NCI-H1105 (cell line): ENCODE measurements at places on chromosomes 3 and 15.

GRCh38 chr15:94290730-94291129 lies 59.4 kb downstream of the MCTP2 start:
- DNase-seq = no peak

GRCh38 chr15:26129852-26130251 lies 266.7 kb upstream of the ATP10A start:
- DNase-seq = no peak

DNA sequence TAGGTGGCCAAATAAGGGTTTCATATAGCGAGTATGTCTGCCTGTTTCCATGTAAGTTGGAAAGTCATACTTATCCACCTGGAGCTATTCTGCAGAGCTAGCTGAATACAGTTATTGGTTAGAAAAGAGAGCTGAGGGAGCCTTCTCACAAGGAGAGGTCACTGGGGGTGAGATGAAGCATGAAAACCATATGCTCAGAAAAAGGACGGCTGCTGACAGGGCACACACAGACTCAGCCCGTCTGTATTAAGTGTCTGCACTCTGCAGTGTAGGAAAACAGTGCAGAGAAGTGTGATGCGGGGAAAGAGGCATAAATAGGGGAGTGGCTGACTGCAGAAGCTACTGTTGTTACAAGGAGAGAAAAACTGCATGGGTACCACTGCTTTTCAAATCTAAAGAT lies 58.2 kb downstream of the C3orf70 start:
- DNase-seq = no peak

DNA sequence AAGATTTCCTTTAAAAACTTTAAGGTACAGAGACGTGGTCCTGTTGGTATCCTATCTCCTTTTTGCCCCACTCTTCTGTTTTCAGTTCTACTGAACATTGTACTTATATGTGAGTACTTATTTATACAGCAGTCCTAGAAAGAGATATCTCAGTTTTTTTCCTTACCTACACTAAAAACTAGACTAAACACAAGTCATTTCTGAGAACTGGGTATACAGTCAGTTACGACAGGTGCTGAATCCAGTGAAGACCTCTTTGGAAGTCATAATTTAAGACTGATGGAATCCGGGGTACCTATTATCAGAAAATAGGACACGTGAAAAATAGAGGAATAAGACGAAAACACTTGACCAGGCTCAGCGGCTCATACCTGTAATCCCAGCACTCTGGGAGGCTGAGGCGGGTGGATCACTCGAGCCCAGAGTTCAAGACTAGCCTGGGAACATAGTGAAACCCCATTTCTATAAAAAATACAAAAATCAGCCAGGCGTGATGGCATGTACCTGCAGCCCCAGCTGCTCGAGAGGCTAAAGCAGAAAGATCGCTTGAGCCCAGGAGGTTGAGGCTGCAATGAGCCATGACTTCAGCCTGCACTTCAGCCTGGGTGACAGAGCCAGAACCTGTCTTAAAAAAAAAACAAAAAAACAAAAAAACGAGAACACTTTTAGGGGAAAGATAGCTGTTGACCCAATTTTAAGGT lies 76.3 kb downstream of the KLHL25 start:
- DNase-seq = no peak

DNA sequence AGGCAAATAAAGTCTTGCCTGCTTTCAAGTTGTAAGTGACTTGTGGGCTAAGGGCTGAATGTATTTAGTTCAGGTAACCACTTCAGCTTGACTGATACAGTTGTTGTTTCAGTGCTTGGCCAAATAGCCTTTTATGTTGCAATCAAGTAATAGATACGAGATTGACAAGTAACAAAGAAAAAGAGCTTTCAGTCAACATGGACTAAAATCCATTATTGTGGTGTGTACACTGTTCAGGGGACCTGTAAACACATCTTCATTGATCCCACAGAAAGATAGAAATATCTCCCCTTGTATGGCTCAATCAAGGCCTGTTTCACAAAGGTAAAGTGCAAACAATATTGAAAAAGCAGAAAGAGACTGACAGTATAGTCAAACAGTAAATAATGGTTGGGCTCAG lies 224.8 kb upstream of the TMCO5A start:
- no peak for DNase-seq

GRCh38 chr3:97981886-97982285 lies 9.7 kb upstream of the RIOX2 start:
- DNase-seq = no peak

- DNase-seq = no peak
Observed at GRCh38 chr15:52673734-52674133, 5.5 kb downstream of the ATOSA start.

GRCh38 chr3:58581328-58582091 lies 4.3 kb upstream of the FAM107A start:
- DNase-seq = no peak

GRCh38 chr3:151015767-151016477 lies 43.4 kb upstream of the CLRN1 start:
- no peak for DNase-seq

- no peak for DNase-seq
Observed at GRCh38 chr15:34275721-34276120, 50.9 kb downstream of the EMC4 start.

DNA sequence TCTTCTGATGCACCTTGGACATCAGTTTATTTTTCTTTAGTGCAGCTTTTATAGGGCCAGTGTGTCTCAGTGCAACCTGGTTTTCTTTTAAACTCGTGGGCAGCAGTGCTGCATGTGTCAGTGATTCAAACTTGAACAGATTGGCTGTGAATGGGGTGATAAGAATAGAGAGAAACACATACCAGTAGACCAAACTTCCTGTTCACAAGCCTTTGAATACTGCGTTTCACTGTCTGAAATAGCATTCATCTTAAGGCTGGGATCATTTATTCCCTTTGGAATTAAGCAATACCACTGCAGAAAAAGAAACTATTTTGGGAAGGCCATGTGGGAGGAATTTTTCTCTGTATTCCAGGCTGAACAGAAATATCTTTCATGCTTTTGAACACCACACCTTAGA lies 51.7 kb downstream of the PHLDB2 start:
- no peak for DNase-seq

GRCh38 chr3:38657369-38657768 lies 7.9 kb upstream of the SCN5A start:
- DNase-seq = no peak

DNA sequence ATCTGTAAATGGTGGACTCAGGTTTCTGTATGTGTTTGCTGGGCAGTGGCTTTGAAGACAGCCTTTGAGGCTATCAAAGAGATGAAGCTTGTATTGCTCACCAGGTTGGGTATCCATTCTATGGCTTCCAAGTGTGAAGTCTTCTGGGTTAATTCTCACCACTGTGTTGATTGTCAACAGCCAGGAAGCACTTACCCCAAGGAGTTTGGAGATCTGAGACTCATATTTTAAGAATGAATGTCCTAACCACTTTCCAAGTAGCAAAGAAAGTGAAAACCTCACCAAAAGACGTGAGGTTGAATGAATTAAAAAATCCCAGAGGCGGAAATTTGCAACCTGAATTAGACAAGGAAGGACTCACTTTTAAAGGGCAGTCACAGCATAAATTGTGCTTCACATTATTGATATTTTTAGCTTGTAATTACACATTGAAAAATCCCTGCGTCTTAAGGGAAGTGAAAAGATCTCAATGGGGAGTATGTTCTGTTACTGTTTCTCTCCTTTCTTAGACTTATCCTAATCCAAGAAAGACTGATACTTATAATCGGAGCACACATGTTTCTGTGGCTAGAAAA lies 304.0 kb upstream of the TPRG1 start:
- no peak for DNase-seq

GRCh38 chr3:40550167-40550566 lies 25.4 kb downstream of the ZNF621 start:
- no peak for DNase-seq

- DNase-seq = no peak
Observed at GRCh38 chr15:66820481-66821176, 118.6 kb downstream of the SMAD6 start.

- DNase-seq = no peak
Observed at GRCh38 chr3:71384388-71384787, 199.1 kb downstream of the FOXP1 start.

DNA sequence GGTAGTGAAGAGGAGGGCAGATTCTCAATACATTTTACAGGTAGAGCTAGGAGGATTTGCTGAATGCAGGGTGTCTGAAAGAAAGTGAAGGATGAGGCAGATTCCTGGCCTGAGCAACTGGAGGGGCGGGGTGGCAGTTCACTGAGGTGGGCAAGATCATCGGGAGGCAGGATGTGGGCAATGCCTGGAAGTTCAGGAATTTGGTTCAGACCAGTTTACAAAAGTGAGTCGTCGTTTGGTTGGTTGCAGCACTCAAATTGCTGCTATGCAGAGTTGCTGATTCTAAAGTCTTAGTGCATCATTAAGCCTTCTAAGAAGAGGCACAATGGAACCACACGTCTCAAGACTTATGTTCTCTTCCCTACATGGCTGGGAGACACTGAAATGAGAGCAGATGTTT lies 134.0 kb downstream of the MFSD1 start:
- no peak for DNase-seq

- no peak for DNase-seq
Observed at GRCh38 chr3:48561045-48561736, 2.4 kb downstream of the UCN2 start.

DNA sequence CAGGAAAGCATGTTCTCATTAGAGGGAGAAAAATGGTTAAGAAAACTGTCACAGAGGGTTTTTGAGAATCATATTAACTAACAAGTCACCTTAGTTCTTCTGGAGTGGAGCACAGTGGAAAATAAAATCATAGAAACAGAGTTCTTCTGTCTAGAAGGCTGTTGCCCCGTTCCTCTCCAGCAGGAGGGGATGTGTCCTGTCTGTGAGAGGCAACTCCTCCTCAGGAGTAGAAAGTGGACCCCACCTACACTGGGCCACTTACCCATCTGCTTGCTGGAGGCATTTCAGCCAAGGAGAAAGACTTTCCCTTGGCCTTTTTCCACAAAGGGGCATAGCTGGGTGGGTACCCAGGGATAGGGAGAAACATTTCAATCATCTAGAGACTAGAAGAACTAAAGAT lies 106.6 kb downstream of the SSR3 start:
- DNase-seq = no peak

- DNase-seq = no peak
Observed at GRCh38 chr15:89379818-89380217, 45.2 kb upstream of the POLG start.

GRCh38 chr15:25182736-25183445 lies 228.1 kb downstream of the SNRPN start:
- DNase-seq = no peak

- no peak for DNase-seq
Observed at GRCh38 chr3:139227827-139228226, 116.0 kb upstream of the MRPS22 start.

DNA sequence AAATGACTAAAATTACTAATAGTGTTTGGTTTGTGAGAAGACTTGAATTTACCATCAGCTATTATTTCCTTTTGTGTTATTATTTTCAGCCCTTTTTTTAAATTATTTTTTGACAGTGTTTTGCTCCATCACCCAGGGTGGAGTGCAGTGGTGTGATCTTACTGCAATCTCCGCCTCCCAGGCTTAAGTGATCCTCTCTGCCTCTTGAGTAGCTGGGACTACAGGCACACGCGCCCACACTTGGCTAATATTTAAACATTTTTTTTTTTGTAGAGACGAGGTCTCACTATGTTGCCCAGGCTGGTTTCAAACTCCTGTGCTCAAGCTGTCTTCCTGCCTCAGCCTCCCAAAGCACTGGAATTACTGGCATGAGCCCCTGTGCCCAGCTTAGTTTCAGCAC lies 31.7 kb upstream of the UTS2B start:
- no peak for DNase-seq

- DNase-seq = no peak
Observed at GRCh38 chr3:46675843-46676567, 17.5 kb downstream of the ALS2CL start.

DNA sequence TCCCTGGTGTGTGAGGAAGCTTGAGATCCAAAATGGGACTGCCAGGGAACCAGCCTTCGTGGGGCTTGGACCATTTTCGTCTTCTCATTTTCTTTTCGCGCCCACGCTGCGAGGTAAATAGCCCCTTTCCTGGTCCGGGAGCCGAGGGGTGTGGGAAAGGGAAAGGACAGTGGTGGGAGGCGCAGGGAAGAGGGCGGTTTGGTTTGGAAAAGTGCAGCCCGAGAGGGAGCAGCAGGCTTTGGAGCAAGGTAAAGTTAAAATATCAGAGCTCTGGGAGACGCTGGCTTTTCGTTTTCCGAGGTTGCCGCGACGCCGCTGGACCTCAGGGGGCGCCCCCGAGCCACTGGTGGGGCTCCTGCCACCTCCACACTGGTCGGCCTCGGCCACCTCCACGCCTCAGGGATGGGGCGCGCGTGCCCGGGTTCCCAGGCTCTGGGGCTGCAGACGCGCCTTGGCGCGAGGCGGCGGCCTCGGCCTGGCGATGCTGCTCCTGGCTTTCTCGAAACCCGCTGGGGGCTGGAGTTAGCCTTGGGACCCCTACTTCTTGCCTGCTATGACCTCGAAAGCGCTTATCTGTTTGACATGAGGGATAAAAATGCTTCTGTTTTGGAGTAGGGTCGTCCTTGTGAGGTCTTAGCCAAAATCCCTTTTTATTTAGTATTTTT lies 3.2 kb downstream of the PTPRG start:
- DNase-seq = no peak

DNA sequence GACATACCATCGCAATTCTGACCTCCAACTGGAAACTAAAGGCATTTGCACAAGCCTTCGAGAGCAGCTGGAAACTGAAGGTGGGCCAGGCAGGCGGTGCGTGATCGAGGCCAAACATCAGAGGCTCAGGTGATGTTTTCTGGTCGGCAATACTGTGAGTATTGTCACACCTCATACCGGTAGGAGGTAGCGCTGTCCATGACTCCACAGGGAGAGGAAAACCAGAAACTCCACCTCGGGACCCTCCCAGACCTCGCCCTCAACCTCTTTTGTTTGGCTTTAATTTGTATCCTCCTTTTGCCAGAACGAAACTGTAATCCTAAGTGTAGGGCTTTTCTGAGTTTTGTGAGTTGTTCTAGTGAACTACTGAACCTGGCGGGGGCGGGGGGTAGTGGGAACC lies 43.6 kb downstream of the LDHAL6B start:
- no peak for DNase-seq

GRCh38 chr3:149701206-149701976 lies 43.6 kb upstream of the WWTR1 start:
- no peak for DNase-seq

- DNase-seq = no peak
Observed at GRCh38 chr3:177598097-177598833, 401.0 kb upstream of the TBL1XR1 start.

GRCh38 chr3:127815641-127816605 lies 6.4 kb downstream of the MGLL start:
- DNase-seq = no peak
